Sciatic nerve (tissue), 2 donors: ENCODE measurements at places on chromosomes 6 and 20. TPM values are rescaled to one million over a fixed set of nuclear protein-coding genes. Genes with fewer than 3 reads are reported as not detected.

ENPP5 gene
- 1.9 TPM for total RNA-seq

TGM3 gene
- not detected for total RNA-seq

GRCh38 chr6:126245077-126245476 lies 94.8 kb upstream of the CENPW start:
- DNase-seq, result no peak

CCN6 gene
- total RNA-seq, result 0.18 TPM

GRCh38 chr20:22762576-22763256 lies 178.3 kb upstream of the FOXA2 start:
- DNase-seq, result no peak

PROKR2 gene
- total RNA-seq, result not detected

- DNase-seq, result no peak
These were observed 16.2 kb downstream of the STAU1 start for GRCh38 chr20:49171909-49172308.

DNA sequence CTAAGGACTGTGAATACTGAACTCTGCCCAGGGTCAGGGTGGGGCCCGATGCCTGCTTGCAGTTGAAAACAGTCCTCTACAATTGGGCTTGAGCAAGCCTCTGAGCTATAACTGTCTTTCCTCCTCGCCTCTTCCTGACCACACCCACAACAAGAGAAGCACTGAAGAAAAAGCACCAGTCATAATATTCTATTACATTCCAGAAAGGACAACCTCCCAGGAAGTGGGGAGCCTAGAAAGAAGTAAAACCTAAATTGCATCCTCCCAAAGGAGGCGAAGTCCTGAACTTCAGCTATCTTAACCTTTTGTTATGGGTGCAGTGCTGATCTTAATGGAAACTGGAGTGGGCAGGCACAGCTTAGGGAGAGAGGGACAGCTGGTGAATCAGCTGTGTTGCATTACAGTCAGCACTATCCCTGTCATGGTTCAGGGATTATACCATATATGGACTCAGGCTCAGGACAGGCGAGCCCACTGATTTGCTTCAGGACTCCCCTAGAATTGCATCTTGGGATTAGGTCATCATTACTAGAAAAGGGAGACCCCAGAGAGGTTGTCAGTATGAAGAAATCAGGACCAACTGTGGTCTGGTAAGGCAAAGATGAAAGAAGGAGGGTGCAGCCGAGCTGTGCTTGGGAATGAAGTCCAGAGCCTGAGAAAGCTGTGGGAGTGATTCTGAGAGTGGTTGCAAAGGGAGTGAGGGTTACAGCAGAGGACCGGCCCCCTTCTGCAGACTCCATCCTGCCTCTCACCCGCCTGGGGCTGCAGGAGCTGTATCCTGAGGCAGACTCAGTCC lies 18.3 kb upstream of the TRAM2 start:
- peak; percentile 64 for DNase-seq

GRCh38 chr6:69953491-69953890 lies 87.1 kb downstream of the COL19A1 start:
- DNase-seq, result no peak

EYS gene
- total RNA-seq, result 0.31 TPM

SRSF3 gene
- 218 TPM for total RNA-seq

DNA sequence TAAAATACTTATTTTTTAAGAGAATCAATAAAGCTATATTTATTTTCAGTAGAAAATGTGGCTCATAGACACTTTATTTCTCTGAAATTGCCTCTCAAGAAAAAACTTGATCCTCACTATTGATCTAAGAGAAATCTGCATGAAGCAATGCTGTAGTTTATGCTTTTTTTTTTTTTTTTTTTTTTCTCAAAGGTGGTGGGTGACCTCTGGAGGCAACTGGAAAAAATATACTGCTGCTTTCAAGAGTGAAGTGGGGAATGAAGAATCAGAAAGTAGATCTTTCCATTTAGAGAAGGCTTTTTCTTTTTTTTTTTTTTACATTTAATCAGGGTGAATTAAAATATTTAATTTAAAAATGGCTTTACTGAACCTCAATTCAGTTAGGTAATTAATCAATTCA lies 169.3 kb downstream of the SLC16A10 start:
- no peak for DNase-seq

DNA sequence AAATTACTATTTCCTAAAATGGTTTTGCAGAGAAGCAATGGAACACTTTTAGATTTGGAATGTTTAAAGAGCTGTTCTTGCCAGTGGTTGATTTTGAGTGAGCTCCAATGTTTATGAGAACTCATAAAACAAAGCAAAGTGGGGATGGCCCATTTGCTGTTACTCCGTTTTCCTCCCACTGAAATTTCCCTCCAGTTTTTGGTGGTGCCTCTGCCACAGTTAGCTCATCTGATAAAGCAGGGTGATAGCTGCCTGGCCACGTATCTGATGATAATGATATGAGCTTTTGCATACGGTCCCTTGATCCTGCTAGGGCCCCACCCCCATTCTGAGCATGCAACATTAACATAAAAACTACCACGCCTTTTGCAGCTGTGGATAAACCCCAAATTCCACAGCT lies 10.4 kb downstream of the CD83 start:
- no peak for DNase-seq

LAMA2 gene
- 88.8 TPM for total RNA-seq

RAET1L gene
- not detected for total RNA-seq

TREM2 gene
- 8.8 TPM for total RNA-seq

GRCh38 chr20:13552061-13552460 lies 86.7 kb downstream of the TASP1 start:
- DNase-seq, result no peak

GRCh38 chr6:152348116-152348515 lies 289.0 kb downstream of the SYNE1 start:
- DNase-seq, result no peak

DNA sequence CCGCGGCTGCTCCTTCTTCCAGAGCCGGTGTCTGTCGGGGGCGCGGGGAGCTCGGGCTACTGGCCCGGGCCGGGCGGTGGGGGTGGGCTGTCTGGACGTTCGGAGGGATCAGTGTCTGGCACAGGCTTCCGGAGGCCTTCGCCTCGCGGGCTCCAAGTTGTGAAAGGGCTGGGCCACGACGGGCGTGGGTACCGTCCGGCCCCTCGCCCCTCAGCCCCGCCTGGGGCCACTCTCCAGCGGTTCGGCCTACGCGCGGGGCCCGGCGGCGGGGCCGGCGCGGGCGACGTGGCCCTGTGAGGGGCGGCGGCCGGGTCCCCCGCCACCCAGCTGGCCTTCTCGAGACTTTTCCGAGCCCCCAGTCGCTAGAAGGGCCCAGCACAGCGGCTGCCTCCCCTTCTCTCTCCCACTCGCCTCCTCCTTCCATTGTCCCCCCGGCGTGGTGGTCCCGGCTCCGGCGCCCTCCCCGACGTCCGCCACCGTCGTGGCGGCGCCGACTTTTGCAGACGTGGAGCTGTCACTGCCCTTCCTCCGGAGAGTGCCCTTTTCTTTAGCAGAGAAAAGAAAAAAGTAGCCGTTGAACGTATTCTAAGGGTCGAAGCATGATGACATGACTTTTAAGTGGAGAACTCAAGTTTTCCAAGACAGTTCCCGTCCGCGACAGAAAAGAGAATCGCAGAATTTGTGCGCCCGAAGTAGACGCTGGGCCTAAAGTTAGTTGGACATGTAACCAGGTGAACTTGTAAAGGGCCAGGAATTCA lies 571 bp downstream of the ITCH start:
- DNase-seq, result peak; percentile 57

DNA sequence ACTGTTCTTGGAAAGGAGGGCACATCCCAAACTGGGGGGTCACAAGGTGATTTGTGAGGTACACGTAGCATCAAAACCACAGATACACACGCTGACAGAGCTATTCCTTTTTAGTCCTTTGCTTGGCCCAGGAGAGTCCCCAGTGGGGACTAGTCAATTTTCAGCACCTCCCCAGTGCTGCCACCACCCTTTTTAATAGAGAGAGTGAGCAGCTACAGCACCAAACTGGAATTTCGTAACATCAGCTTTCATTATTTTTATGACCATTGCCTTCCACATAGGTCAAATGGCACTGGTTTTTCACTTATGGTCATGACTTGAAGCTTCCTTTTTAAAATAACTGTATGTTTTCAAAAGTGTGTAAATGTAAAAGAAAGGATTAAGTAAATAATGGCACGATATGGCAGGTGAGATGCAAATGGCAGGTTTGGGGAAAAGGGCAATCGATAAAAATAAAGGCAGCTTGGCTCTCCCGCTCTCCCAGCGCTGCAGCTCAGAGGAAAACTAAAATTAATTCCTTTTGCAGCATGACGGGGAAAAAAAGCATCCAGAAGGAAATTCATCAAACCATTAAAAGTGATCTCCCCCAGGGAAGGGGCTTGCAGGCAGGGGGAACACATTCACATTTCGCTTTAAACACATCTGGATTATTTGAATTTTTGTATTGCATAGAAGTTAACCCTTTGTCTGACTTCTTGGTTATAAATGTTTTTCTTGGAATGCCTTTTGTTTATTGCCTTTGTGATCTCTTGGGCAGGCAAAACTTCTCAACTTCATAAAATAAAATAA lies 95.2 kb downstream of the ANKRD60 start:
- DNase-seq, result no peak

DNA sequence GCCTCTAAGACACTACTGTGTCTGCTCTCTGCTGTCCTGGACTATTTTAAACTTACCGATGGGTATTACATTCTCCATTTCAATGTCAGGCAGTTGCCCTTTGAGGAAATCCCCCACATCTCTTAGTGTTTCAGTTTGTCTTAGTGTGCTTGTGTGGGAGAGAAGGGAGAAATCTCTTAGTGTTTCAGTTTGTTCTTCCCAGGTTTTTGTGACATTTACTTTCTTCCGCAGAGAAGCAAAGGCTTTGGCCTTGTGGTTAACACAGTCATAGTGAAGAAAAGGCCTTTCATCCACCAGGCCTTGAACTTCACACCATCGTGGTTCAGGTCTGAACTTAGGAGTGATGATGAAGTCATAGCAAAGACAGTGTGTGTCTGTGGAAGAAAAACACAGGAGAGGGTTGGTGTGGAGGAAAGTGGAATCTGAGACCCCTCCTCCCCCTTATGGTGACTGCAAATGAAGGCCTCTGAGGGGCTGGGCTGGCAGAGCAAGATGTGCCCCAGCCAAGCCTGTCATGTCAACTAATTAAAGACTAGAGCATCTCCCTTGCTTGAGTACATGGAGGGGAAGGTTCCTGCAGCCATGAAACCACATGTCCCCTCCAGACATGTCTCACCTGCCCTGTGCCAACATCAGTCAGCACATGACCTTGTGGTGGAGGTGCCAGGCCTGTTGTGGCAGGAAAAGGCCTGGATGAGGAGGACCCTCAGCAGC lies 23.9 kb downstream of the RAET1L start:
- DNase-seq, result no peak

DNA sequence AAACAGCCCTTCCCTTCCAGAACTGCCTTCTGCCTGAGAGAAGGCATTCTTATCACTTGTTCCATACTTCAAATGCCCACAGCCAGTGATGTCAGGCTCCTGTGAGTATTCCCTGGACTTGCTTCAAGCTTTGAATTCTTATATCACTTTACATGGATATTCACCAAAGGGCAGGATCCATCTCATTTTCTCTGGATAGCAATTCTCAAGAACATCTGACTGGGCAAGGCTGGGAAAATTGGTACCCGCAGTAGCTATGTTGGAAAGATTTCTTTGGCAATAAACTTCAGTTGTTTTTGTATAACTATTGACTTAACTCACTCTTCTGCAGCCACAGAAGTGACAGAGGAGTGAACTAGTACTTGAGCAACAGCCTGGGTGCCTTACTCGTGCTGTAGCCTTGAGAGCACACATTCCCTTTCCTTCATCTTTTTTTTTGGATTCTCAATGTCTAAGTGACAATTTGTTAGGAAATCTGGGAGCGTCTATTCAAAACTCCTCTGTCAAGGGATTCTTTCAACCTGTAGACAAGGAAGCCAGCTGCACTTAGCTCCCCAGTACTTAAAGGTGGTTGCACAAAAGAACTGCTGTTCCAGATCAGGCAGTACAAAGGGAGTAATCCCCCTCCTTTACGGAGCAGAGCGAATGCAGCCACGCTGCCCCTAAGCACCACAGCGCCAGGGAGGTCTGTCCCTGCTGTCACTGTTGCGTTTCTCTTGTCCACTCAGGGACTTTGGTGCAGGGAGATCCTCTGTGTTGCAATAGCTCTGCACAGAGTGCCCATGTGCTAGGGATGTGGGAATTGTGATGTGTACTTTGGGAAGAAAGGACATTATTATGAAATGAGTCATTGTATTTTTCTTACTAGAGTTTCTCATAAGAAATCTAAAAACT lies 69.6 kb downstream of the JAG1 start:
- DNase-seq, result peak; percentile 67

DNA sequence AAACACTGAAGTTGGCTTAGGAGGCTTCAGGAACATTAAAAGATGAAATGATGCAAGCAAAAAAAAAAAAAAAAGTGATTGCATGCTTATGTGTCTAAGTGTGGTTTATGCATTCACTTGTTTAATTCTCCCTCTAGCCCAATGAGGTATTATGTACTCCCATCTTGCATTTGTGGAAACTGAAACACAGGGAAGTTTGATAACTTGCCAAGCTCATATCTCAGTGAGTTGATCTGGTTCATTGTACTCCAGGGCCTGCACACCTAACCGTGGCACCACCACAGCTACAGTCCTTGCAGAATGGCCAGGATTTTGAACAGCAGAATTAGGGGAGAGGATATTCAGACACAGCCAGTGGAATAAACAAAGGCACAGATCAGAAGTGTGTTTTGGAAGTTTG lies 251.2 kb downstream of the TBC1D7 start:
- no peak for DNase-seq

RIMS4 gene
- 8.0 TPM for total RNA-seq

GRCh38 chr6:2877057-2877882 lies 25.8 kb downstream of the SERPINB9 start:
- DNase-seq, result no peak

GRCh38 chr6:25788305-25788922 lies 33.9 kb downstream of the SLC17A4 start:
- DNase-seq, result no peak

DNA sequence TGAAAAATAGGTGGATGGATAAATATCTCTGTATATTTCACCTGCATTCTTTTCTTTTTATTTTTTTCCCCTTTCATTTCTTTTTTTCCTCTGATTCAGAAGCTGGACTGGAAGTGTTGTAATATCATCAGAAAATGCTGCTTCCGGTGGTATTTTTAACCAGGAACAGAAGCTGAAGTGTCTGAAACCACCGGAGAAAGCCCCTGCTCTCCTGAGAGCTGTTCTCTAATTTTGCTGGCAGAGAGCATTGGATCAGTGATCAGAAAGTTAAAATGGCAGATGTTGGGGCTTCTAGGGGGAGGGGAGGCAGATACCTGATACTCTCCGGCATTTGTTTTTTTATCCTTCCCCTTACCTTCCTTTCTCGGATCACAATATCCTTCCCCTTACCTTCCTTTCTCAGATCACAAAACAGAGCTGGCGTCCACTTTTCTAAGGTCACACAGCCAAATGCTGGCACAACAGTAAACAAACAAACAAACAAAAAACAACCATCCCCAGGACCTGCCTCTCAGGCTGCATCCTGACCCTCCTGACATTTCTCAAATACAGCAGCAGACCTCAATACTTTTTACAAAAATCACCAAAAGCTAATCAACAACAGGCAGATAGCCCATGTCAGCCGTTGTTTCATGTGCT lies 143.2 kb upstream of the ZNF217 start:
- no peak for DNase-seq

GJA10 gene
- not detected for total RNA-seq
